ENCODE measurements at places on chromosomes 11 and 22. TPM values are rescaled to one million over a fixed set of nuclear protein-coding genes. Genes with fewer than 3 reads are reported as not detected.

Gene YPEL1
- 12.1 TPM for polyA plus RNA-seq

Gene FADS3
- polyA plus RNA-seq, result 39.8 TPM

- DNase-seq, result no peak
These were observed 924 bp downstream of the C11orf65 start for GRCh38 chr11:108466405-108466804.

DNA sequence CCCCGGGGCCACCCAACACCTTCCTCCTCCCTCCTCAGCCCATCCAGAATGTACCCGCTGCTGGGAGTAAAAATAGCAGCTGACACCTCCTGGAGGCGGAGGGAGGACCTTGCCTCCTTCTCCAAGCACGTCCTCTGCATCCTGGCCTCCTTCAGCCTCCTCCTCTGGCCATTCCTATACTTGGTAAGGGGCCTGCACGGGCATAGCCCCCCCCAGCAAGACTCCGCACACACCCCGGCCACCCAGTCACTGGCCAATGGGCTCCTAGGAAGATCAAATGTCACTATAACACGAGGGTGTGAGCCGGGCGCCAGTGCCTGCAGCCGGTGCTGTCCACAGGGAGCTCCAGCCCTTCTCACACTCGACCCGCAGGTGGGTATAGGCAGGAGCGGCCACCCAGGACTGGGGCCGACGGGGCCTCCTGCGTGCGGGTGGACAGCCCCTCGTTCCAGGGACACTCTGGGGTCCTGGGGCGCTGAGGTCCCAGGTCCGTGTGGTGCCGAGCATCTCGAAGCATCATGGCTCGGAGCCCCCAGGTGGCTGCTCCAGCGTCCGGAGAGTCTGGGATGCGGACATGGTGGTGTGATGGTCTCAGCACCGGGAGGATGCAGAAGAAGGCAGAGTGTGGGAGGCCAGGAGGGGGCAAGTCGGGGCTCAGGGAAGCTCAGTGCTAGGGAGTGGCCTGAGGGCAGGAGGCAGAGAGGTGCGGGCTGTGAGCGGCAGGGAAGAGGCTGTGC, at the start of gene TNNT3:
Gene TNNT3, plus strand, starts transcription at position 313 of the 737 bp plus-strand sequence. CDS start 3,172 bp downstream, outside the sequence.
- peak; percentile 88 for DNase-seq

DNA sequence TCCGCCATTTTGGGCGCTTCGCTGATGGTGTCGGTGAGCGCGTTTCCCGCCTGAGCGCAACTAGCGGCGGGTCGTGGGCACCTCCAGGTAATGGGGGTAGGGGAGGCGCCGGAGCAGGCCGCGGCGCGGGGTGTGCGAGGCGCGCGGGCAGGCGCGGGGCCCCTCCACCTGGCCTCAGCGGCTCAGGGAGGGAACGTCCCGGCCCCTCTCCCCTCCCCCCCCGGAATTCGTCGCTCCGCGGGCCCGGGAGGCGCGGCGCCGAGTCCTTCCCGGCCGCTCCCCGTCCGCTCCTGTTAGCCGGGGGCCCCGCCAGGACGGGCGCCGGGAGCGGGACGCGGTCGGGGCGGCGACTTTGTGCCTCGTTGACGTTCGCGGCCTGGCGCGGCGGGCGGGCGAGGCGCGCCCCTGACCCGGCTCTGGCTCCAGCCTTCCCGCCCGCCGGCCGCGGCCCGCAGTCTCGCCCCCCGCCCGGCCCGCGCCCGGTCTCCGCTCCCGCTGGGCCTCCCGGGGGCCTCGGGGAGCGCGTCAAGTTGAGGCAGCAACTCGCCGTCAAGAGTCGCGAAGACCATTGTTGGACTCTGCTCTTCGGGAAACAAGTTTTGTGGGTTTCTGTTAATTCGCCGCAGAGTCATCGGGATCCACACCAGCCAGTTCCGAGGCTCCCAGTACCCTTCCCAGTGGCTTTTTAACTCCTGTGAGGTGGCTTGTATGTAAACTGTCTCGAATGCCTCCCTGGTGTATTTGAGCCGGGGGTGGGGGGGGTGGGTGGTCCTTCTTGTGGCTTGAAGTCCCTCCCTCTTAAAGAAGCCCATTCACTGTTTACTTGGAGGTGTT, at the start of gene PPP6R3:
Gene PPP6R3, plus strand, starts transcription at position 12 of the 834 bp plus-strand sequence. CDS start 76,913 bp downstream, outside the sequence.
- peak; percentile 72 for DNase-seq

DNA sequence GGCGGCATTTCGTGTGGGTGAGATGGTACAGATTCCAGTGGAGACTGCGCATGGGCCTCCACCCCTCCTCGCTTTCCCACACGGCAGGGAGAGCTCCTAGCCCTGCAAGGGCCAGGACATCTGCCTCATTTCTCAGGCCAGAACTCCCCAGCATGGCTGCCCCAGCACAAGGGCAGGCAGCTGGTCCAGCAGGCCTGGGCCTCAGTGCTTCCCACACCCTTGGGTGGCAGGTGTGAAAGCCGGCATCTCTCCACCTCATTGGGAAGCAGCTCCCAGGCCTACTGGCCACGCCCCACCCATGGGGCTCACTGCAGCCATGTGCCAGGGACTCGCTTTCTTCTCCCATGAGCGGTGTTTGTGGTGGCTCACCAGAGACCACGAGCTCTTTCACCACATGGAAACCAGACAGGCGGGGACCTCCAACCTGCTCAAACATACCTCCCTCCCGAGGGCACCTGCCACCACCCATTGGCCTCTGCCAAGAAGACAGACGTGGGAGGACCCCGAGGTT, 79.1 kb downstream of the NAT10 start:
- DNase-seq, result no peak

GRCh38 chr11:71240865-71241691, 11.3 kb downstream of the SHANK2 start:
- peak; percentile 43 for DNase-seq

DNA sequence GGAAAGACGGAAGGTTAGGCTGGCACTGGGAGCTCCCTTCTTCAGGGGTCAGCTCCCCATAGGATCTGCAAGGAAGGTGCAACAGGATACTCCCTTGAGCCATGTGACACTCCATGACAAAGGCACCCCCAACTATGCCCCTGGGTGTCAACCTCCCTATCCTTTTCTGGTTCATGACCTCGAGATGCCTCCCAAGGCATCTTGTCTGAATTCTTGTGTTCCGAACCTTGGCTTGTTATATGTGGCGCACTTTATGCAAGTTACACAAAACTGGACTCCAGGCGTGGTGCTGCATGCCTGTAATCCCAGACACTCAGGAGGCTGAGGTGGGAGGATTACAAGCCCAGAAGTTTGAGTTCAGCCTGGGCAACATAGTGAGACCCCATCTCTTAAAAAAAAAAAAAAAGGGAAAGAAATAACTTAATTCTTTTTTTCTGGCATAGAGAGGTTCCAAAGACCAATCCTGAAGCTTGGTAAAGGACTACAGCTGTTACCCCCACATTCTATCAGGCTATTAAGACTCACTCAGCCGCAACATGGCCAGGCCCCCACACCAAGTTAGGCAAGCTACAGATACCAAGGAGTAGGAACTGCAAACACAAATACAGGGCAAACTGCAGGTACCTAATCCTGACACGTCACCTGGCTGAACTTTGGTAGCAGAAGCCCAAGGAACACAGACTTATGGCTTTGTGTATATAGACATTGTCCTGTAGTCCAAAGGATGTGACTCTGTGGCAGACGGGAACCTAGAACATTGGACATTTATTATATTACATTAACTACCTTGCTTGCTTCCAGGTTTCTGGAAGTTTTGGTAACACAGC, 1.4 kb downstream of the C11orf24 start:
- no peak for DNase-seq

DNA sequence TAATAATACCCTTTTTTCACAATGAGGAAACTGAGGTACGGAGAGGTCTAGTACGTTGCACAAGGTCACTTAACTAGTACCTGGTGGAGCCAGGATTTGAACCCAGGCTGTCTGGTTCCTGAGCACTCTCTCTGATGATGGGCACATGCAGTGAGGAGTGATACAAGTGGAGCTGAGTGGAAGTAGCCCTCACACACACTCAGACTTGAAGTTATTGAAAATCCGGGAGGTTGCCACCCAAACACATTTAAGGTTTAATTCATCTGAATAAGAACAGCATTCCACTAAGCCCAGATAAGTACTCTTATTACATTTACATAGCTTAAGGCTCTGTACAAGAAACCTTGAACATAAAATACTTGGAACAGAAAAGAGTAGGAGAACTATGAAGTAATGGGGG, 4.8 kb downstream of the GRAP2 start:
- DNase-seq, result no peak
